Frontal cortex (tissue), 4 donors: ENCODE measurements at places on chromosomes 2 and 18.

DNA sequence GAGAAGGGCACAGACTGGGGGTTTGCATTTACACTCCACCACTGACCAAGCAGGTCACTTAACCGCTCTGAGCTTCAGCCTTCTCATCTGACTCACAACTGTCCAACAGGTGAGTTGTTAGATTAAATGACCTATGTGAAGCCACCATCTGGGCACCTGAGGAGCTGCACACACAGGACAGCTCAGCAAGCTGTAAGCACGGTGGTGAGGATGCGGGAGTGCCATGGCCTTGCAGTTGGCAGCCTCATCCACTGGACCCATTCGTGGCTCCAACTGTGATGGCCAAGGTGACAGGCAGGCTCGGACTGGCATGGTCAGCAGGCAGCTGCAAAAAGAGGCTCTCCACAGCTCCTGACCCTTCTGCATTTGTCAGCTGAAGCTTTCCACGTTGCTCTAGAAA is 23.3 kb upstream of the AMMECR1L start:
- no peak for DNase-seq

GRCh38 chr2:114294741-114295140 is 147.7 kb upstream of the DPP10 start:
- no peak for DNase-seq

GRCh38 chr2:217370391-217370790 is 510.5 kb upstream of the TNP1 start:
- DNase-seq: no peak

GRCh38 chr2:32918774-32919173 is 28.0 kb upstream of the LTBP1 start:
- no peak for DNase-seq

- DNase-seq: no peak
Observed at GRCh38 chr2:44389895-44390294, 28.1 kb downstream of the CAMKMT start.

GRCh38 chr2:88067189-88067588 is 436 bp upstream of the SMYD1 start:
- DNase-seq: no peak
